ENCODE measurements at places on chromosomes 7 and 10.

DNA sequence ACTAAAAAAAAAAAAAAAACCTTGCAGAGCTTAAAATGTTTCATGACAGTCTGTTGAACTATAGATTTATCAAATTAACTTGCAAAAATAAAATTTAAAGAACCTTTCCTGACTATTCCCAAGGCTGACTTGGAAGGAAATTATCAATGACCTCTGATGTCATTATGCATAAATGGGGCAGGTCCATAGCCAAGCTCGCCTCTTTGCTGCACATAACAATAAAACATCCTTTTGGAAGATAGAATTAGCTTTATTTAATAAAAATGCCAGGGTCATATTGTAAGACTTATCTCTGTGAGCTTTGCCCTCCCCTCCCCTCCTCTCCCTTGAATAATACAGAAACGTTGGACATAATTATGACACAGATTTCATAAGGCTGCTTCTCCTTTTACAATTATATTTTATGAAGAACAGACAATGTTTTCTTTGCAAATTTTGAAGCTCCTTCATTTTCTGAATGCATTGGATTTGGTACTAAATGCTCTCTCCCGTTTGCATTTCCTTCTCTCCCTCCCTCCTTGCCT lies 444.8 kb downstream of the AUTS2 start:
- no peak for DNase-seq

GRCh38 chr7:130288829-130289228 lies 4.1 kb upstream of the CPA4 start:
- DNase-seq = no peak

DNA sequence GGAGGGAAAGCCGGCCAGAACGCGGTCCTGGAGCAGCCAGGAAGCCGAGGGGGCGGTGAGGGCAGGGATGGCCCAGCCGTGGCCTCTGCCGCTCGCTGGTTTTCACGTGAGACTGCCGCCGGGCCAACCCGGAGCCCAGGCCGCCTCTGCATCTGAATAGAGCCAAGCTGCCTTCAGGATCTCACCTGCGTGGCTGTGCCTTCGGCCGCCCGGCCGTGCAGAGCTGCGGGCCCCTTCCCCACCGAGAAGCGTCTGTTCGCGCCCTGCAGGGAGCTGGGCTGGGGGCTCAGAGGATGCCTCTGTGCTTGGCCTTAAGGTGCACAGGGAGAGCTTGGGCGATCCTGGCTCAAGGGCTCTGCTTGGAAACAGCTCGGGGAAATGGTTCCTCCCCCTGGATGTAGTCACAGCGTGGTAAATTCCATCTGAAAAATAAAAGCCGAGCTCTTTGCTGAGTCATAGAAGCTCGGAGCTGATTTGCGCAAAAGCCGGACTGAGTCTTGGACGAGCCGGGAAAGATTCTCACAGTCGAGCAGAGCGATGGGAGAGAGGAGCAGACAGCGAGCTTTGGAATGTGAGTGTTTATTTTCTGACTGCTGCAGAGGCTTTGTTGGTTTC lies at the start of gene JAKMIP3:
Gene JAKMIP3, plus strand, starts transcription at position 456 of the 615 bp plus-strand sequence. CDS start 38,863 bp downstream, outside the sequence.
- DNase-seq = no peak

- DNase-seq = no peak
Measured at GRCh38 chr7:83796760-83797159, 147.8 kb upstream of the SEMA3E start.

DNA sequence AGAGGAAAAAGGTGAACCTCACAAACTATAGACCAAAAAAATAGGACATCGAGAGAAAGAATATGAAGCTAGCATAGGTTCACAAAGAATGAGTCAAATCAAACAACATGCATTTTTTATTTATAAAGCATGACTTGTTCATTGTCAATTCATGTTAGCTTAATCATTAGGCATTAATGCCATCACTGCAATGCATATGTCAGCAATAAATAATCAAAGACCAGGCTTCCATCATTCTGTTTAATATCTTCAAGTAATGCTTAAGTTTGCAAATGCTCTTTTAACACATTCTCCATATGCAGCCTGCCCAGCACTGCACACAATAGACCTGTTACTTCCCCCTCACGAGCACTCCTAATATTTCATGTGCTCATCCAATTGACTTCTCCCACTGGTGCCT lies 8.9 kb upstream of the MAGI2 start:
- DNase-seq = no peak

DNA sequence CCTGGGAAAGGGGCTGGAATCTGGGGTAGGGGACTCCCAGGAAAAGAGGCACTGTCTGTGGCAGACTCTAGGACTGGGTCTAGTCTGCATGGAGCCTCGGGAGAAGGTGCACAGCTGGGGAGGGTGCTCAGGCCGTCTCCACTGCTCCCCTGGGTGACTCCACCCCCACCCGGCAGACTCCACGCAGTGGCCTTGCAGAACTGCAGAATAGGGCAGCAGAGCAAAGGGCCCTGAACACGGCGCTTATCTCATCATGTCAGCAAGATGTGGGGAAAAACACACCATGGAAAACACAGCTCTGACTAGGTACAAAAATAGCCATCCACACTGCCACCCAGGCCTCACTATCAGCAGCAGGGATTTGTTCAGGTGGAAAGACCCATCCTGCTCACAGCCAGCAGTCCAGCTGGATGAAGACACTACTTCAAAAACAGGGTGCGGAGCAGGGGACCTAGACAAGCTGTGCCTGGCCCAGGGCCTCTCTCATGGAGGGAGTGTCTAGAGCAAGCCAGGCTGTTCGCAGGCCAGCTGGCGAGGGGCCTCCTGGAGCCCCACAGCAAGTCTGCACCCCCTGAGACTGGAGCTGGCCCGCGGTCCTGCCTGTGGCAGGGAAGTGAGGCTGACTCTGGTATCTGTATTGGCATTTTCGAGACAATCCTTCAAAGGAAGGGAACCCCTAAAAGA lies 11.7 kb downstream of the MAT1A start:
- DNase-seq = no peak

DNA sequence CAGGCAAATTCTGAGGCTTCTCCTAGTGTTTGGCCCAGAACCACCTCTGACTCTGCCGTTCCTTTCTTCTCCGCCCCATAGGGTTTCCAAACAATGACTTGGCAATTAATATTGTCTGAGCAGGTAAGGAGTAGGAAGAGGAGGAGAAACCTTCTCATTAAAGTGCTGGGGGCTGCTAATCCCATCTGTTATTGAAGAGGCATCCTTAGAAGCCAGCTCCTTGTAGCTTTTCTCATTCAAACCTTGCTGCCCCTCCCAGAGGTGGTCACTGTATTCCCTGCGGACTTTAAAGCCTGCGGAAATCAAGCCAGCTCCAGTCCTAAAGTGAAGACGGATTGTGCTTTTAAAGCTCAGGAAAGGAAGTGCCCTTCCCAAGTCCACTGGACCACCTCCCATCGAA lies 1.4 kb upstream of the NKX1-2 start:
- no peak for DNase-seq

- DNase-seq = no peak
Measured at GRCh38 chr10:132512693-132513345, 24.8 kb upstream of the INPP5A start.

- DNase-seq = peak; percentile 87
Measured at GRCh38 chr10:43408710-43409384, at the start of gene HNRNPF. HNRNPF (minus strand) TSS chr10:43409186; CDS start chr10:43387884, 21,302 bp downstream.

DNA sequence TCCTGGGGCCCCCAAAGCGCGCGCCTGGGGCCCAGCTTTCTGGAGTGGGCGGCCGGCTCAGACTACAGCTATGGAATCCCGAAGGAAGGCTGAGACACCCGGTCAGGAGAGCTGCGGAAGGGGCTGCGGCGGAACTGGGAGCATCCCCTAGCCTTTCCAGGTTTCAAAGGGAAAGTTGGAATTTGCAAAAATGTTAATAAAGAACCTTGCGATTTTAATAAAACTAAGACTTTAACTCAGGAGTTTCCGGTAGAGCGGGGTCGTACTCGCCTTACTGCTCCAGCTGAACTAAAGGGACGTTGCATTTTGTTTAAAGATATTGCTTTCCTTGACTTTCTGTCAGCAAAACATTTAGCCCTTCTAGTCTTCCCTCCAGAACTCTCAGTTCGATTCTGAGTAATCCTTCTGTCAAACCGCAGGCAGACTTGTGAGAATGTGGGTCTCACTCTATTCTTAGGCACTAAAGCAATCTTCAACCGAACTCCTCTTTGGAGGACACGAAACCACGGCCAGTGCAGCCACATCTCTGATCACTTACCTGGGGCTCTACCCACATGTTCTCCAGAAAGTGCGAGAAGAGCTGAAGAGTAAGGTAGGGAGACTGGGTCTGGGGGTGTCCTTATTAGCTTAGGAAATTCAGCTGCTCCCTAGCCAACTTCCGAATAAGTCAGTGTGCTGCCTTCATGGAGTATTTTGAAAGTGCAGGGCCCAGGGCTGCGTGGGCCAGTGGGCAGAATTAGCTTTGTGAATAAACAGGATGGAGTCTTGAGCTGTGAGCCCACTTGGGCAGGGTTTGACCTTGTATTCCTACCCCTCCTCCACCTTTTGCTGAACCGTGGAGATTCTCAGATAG lies 1.9 kb downstream of the CYP26A1 start:
- no peak for DNase-seq

- DNase-seq = no peak
Measured at GRCh38 chr7:69211739-69212138, 386.5 kb upstream of the AUTS2 start.

DNA sequence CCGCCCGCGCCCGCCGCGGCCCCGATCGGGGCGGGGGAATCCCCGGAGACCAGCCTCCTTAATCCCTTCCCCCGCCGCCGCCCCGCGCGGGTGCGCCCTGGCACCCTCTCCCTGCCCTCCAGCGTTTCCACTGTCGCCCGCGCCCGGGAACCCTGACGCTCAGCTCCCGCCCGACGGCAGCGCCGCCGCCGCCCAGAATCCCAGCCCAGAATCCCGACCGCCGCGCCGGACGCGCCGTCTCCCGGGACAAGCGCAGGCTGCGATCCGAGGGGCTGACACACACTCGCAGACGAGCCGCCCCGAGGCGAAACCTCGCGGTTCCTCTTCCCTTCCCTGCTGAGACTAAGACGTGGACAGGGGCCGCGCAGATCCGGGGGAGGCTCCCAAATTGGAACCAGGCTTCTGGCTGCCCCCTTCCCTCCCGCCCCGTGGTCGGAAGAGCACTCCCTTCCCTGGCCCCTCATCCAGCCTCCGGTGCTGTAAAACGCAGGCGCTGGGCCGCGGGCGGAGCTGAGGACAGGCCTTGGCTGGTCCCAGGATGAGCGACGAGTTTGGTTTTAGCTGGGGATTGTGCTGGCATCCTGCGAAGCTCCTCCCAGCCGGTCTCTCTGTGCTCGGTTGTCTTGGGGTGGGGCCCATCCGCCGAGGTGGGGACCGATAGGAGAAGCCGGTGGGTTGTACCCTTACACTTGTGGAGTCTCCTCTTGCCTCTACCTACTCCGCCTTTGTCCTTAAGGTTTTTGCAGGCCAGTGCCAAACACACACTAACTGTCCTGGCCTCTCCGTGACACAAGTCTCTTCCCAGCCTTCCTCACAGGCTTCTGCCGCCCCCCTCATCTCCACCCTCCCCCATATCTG lies 1.1 kb downstream of the MARVELD1 start:
- no peak for DNase-seq

DNA sequence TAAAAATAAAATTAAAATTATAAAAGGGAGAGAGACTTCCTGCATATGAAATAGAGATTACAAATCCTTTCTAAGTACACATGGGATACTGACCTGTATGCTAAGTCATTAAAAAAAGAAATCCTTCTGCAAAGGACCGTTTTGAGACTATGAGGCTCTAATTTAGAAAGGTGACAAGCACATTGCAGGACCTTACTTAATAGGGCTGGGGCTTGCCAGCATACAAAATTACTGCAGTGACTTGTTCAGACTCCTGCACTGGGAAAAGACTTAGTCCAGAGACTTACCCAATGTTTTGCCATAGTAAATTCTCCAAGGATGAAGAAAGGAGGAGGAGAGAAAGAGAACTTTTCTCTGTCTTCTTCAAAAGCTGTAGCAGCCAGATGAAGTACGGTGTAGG lies 193.6 kb downstream of the KCNMA1 start:
- DNase-seq = no peak

GRCh38 chr7:66333443-66333842 lies 128.3 kb downstream of the TPST1 start:
- DNase-seq = no peak

DNA sequence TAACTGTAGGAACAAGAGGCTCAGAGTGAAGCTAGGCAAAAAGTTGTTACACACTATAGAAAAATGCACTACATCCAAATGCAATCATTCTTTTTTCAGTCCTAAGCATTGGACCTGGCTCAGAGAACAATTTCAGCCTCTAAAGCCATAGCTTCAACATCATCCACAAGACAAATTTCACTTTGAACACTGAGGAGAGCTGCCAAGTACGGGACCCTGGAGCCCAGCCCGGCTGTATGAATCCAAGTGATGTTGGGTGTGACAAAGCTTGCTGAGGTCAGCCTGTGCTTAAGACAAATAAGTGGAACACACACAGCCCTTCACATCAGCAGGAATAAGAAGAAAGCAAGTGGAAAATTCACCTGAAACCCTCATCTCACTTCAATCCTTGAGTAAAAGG lies 233.1 kb upstream of the PFKP start:
- no peak for DNase-seq

DNA sequence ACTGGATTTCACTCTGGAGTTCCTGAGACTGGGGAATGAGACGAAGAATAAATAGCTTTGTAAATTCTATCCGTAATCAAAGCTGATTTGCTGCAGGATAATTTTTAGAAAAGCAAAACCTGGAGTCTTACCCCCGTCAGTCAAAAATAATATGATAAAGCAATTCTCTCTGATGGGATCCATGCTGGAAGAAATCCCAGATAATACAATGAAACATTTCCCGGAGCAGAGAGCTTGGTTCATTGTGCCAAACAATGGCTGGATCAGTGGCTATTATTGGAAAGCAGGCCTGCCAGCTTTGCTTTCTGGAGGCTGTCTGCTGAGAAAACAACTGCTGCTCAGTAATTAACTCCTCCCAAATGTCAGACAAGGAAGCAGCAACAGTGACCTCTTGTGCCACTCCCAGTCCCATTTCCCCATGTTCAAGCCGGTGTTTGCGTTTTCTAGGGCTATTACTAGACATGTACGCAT lies 609.4 kb upstream of the PCDH15 start:
- DNase-seq = no peak

- DNase-seq = no peak
Measured at GRCh38 chr10:33674986-33675599, 340.6 kb upstream of the NRP1 start.

DNA sequence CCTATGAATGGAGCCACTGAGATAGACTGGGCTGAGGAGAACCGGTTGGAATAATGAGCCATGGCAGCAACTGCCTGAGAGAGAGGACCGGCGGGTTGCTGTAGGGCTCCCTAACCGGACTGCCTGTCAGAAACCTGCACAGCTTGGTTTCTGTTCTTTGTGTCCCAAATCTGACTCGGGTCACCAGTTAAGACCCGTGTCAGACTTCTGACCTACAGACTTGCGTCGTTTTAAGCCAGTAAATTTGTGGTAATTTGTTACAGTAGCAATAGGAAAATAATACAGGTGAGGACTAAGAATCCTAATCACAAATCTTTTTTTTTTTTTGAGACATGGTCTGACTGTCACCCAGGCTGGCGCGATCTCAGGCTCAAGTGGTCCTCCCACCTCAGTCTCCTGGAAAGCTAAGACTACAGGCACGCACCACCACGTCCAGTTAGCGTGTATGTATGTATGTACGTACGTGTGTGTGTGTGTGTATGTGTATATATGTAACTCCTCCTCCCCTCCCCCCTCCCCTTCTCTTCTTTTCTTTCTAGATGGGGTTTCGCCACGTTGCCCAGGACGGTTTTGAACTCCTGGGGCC lies 672 bp upstream of the DDX56 start:
- DNase-seq = no peak

- no peak for DNase-seq
Measured at GRCh38 chr10:21519941-21520436, 5.5 kb downstream of the SKIDA1 start.
